ENCODE measurements at places on chromosomes 2 and 18.

DNA sequence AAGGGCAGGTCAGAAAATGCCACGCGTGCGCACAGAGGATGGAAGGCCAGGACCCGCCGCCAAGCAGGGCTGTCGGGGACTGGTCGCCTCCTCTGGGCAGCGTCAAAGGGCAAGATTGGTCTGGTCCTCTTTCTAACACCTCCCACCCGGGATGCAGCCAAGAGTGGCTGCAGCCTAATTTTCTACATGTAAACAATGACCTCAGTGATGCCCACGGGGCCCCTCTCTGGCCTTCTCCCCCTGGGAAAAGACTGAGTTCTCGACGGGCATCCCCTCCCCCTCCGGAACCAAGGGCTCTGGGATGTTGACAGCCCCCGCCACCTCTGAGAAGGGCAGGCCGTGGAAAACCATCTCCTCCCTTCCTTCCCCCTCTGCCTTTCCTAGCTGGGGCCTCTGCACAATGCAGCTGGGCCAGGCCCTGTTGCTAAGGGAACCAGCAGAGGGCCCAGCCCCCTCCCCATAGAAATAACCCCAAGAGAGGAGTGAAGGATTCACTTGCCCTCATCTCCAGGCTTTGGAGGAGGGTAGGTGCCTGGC, 80.0 kb upstream of the ZNF532 start:
- DNase-seq = no peak

DNA sequence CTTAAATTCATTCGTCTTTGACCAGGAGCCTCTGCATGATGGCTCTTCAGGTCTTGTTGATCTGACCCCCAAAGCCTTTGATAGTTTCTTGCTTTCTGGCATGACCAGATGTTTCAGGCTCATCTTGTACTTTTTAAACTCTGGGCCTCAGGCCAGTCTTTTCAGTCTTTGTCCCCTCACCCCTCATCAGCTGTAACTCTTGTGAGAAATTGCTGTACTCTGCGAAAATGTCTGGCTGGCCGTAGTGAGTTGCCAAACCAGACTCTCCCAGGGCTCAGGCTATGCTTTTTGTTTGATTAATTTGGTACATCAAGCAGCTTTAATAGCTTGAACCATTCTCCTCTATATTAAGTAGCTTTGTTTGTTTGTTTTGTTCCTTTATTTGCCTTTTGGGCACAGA, 75.9 kb downstream of the BABAM2 start:
- DNase-seq = no peak

DNA sequence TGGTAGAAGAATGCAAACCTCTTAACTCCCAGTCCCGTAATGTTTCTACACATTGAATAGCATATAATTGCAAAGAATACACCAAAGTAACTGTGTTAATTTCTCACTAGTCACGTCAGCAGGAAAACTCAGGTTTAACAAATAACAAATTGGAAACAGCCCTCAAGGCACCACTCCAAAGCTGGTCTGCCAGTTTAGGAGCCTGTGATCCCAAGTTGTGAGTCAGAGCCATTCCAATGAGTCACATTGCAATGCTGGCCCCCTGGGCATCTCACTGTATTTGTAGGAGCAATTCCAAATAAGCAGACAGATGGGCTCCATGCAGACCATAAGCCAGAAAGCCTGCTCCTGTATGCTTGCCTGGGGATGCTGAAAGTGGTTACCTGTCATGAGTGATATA, 143.2 kb upstream of the SETBP1 start:
- no peak for DNase-seq

- no peak for DNase-seq
Measured at GRCh38 chr2:176565641-176566323, 296.5 kb downstream of the MTX2 start.

- DNase-seq = no peak
Measured at GRCh38 chr2:172039011-172039704, 39.4 kb downstream of the METAP1D start.

DNA sequence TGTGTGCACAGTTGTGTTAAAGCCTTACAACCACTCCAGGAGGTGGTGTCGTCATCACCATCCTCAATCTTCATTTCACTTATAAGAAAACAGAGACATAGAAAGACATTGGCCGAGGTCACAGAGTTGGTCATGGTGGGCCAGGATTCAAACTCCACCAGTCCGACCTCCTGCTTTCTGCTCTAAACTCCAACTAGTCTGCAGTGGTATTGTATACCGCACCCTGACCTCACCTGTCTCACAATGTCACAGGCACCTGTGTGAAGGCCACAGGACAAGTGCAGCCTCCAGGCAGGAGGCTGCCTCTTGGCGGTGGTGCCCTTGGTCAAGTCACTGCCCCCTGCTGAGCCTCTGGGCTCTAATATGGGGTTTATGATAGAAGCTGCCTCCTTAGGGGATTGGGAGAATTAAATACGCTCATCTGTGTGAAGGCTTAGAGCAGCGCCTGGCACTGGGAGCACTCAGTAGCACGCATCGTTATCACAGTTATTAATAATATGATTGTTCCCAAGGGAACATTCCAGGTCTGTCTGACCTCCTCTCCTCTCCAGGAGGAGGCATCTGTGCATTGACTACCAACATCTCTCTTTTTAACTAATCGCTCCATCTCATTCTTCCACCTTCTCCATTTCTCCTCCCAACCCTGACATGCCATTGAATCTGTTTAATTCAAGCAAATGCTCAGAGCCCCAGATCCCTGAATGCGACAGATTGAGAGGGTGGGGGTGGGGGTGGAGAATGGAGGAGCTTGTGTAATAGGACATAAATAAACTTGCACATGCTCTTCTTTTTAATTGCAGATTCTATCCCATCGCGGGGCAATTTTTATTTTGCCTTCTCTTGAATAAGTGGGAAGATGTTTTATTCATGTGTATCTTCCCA, 112.7 kb downstream of the MCFD2 start:
- DNase-seq = no peak

DNA sequence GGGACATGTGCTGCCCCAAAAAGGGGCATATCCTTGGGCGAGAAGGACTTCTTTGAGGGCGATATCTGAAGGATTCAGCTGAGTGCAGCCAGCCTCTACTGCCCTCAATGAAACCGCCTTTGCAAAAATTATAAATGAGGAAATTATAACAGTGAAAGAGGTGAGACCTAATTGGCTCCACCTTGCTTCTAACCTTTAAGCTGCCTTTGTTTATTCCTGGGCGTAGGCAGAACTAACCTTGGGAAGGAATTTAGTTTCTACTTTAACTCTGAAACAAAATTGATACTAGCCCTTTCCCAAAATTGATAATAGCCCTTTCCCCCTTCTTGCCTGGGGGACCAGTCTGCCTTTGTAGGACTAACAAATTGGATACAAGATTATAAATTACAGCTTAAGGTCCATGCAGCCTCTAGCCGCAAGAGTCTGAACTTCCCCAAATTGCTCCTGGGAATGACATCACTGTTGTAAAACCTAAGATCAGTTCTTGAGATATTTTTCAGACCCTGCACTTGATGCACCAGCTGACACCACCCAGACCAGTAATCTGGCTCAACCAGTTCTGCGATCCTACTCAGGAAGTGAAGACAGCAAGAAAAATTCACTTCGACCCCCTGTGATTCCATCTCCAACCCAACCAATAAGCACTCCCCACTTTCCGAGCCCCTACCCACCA, 36.0 kb upstream of the ASAP2 start:
- DNase-seq = no peak

GRCh38 chr18:54532222-54532621, 58.8 kb upstream of the DYNAP start:
- DNase-seq = no peak

- DNase-seq = no peak
Measured at GRCh38 chr18:76353046-76353445, 142.0 kb downstream of the ZNF516 start.

GRCh38 chr2:31762085-31762484, 181.3 kb upstream of the SRD5A2 start:
- DNase-seq = no peak

GRCh38 chr2:216279459-216279858, 92.8 kb downstream of the MARCHF4 start:
- no peak for DNase-seq

- DNase-seq = no peak
Measured at GRCh38 chr2:160353166-160353565, 140.4 kb downstream of the RBMS1 start.

- DNase-seq = no peak
Measured at GRCh38 chr2:55051026-55051866, 995 bp upstream of the RTN4 start.

- DNase-seq = no peak
Measured at GRCh38 chr2:235728800-235729556, 235.1 kb downstream of the AGAP1 start.
